ENCODE measurements at places on chromosomes 12 and 14. TPM values are rescaled to one million over a fixed set of nuclear protein-coding genes. Genes with fewer than 3 reads are reported as not detected.

Gene PRORP
- 28.0 TPM for total RNA-seq

Gene RNASE3
- total RNA-seq = not detected

Gene PRH2
- total RNA-seq = 0.63 TPM

Gene RBP5
- not detected for total RNA-seq

Gene TMEM132D
- 2.7 TPM for total RNA-seq

Gene CCDC184
- total RNA-seq = 0.40 TPM

Gene FIGNL2
- 0.10 TPM for total RNA-seq

Gene RERGL
- total RNA-seq = not detected

DNA sequence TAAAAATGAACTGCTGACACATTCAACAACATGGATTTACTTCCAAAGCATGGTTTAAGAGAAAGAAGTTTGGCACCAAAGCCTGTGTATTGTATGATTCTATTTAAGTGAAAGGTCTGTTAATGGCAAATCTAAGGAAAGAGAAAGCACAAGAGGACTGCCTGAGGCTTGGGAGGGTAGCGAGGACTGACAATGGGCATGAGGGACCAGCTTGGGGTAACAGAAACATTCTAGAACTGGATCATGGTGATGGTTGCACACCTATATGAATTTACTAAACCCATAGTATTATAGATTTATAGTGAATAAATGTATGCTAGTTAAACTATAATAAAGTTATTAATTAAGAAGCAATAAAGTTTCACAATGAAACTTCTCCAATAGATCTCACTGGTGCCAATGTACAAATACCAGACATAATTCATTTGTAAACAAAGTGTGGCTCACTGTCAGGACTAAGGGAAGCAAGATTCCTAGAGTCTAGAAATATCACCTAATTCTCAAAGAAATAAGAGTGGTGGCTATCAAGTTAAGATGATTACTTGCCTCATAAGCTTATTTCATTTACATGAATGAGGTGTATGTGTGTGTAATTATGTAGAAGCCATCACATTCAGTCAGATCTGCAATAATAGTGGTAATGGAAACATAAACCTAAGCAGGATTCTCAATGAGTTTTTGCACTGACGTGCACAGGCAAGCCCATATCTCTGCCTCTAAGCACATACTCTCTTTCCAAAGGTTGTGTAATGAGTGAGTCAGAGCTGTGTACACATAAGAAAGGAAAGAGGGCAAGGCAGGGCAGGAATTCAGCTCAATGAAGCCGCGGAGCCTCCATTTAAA, 353.4 kb downstream of the KCNH5 start:
- DNase-seq = peak; percentile 96

- DNase-seq = peak; percentile 85
Measured at GRCh38 chr14:50667996-50668825, at the start of gene SAV1. SAV1 (minus strand) TSS chr14:50668306; CDS start chr14:50667967, 339 bp downstream.

DNA sequence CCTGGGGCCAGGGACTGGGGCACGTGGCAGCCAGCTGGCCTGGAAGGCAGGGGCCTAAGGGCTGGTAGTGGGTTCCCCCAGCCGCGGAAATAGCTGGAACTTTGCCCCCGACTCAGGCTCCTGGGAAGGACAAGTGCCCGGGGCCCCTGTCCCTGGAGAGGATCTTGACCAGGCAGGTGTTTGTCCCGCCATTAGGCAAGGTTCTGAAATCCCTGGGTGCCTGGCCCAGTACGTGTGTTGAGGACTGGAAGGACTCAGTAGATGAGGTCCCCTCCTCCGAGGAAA, 94.2 kb downstream of the B4GALNT3 start:
- no peak for DNase-seq

DNA sequence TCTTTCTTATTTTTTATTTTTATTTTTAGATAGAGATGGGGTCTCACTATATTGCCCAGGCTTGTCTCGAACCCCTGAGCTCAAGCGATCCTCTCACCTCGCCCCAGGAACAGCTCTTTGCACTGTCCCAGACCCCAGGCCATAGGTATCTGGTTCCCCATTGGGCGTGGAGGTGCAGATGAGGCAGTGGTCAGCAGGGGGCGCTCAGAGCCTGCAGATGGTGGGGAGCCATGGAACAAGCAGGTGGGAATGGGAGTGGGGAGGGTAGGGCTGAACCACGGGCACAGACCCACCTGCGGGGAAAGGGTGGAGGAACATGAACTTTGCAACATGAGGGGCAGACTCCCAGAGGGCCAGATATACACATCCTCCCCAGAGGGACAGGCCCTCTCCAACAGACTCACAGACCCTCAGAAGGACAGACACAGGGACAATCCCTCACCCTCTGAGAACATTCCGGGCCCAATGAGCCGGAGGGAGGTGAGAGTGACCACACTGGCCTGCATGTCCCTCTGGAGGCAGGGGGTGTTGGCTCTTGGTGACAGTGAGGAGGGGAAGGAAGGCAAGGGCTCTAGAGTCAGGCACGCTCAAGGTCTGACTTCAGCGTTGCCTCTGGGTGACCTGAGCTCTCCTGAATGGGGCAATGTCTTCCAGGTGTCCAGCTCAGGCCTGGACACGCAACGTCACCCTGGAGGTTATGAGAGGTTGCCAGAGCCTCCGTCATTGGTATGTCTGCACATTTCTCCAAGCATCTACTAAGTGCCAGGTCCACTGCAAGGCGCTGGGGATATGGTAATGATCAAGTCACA, 34.9 kb downstream of the KRT80 start:
- DNase-seq = peak; percentile 56

DNA sequence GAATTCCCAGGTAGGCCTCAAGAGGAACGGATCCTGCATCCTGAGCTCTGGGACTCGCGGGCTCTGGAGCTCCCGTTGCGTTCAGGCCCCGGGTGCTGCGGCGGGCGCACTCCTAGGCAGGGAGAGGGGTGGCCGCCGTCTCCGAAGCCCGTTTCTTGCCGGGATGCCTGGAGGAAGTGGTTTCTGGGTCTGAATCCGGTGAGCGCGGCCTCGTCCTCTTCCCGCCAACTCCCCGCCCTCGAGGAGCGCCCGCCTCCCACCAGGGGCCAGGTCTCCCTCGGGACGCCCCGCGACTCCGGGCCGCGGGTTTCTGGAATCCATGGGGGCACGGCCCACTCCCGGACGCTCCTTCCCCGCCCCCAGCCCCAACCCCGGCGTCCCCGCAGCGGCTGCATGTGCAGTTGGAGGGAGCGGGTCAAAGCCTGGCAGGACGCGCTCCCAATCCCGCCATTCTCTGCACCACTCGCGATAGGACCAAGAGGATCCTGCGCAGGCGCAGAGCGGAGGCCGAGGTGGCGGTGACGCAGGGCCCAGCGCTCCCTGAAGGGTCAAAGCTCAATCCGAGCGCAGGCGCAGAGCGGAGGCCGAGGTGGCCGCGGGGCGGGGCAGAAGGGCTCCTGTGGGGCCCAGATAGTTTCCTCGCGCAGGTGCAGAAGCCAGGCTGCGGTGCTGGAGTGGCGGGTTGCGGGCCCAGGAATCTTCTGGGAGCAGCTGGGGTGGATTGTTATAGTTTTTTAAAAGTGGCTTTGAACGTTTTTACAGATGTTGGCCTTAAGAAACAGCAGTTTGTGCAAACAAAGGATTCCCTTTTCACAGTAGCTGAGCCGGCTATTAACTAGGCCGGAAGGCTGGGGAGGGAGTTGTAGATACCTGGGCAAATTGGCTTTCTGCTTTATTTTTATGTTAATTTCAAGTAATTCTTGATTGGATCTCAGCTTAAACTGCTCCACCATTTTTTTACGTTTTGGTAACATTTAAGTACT, 796.4 kb downstream of the AACS start:
- no peak for DNase-seq

- no peak for DNase-seq
Measured at GRCh38 chr12:113514602-113515001, 42.9 kb upstream of the LHX5 start.

- peak; percentile 94 for DNase-seq
Measured at GRCh38 chr12:80268924-80269749, 169.8 kb downstream of the OTOGL start.

DNA sequence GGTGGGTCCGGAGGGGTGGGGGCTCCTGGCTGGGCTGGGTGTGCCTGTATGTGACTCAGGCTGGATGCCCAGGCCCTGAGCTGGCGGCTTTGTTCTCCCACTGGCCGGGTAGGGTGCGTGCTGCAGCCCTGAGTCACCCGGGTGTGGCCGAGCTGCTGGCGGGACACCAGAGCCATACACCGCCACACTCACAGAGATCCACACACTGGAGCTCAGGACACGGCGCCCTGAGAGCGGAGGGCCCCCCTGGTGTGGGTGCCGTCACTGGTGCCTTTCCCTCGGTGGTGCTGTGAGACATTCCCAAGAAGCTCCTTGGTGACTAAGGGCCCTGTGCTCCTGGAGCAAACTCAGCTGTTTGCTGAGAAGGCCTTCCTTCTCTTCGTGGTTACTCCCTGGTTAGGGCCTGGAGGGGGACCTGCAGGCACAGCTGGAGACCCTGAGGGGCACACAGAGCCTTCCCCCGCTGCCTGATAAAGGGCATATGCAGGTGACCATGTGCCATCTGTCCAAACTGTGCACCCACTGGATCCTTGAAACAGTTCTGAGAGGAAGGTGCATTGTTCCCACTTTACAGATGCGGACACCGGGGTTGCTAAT, 44.3 kb downstream of the KRT80 start:
- DNase-seq = peak; percentile 100

GRCh38 chr14:55399183-55399582, 12.4 kb downstream of the ATG14 start:
- DNase-seq = no peak

GRCh38 chr12:68239309-68239982, 13.8 kb upstream of the IL26 start:
- DNase-seq = no peak

GRCh38 chr12:65993173-65993572, 137.4 kb downstream of the LLPH start:
- DNase-seq = no peak

GRCh38 chr12:46238821-46239220, 30.0 kb downstream of the SLC38A1 start:
- DNase-seq = no peak

DNA sequence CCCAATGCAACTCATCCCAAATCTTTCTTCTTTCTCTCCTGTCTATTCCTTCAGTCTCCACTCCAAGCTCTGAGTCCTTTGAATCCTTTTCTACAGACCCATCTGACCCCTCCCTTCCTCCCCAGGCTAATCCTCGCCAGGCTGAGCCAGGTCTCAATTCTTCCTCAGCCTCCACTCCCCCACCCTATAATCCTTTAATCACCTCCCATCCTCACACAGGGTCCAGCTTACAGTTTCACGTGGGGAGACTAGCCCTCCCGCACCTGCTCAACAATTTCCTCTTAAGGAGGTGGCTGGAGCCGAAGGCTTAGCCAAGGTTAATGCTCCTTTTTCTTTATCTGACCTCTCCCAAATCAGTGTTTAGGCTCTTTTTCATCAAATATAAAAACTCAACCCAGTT, 63.8 kb downstream of the MOK start:
- DNase-seq = no peak

- DNase-seq = no peak
Measured at GRCh38 chr12:23039834-23040233, 414.9 kb downstream of the ETNK1 start.

DNA sequence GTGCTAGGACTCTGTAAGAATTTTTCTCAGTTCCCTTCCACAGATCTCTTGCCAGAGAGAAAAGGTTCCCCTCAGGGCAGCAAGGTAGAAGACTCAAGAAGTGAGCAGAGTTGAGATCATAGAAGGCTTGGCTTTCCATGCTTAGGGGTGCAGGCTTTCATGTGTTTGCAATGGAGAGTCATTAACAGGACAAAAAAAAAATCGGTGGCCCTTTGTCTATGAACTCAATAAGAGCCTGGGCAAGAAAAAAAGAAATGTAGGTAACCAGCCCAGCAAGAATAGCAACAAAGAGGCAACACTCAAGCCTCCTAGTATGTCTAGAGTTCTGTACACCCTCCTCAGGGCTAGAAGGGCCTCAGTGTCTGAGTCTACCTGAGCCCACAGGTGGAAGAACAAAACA, 23.4 kb upstream of the LRP6 start:
- no peak for DNase-seq

DNA sequence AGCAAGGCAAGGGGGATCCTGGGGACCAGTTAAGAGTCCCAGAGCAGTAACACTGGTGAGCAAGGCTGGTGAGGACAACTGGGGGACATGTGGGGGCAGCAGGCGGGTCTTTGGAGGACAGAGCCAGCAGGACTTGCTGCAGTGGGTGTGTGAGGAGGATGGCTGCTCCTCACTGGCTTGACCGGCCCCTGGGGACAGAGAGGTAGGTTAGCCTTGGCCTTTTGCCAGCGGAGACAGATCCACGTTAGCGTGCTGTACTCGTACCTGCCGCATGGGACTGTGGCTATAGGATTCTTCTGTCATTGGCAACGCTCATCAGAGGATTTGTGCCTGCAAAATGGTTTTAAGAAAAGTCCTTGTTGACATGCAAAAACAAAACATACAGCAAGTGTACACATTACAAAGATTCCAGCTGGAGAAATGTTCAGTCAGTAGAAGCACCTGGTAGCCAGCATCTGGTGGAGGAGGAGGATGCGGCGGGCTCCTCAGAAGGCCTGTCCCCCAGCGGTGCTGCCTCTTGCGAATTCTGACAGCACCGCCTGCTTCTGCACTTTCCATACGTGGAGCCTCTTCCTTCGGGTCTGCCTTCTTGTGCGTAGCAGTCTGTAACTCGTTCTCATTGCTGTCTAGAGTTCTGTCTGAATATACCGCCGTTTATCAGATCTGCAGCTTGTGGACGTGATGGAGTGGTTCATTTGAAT, 91.3 kb downstream of the EP400 start:
- DNase-seq = no peak

- DNase-seq = peak; percentile 63
Measured at GRCh38 chr12:48000878-48001504, 3.3 kb downstream of the COL2A1 start.

- no peak for DNase-seq
Measured at GRCh38 chr14:39293629-39294028, 59.9 kb downstream of the MIA2 start.

DNA sequence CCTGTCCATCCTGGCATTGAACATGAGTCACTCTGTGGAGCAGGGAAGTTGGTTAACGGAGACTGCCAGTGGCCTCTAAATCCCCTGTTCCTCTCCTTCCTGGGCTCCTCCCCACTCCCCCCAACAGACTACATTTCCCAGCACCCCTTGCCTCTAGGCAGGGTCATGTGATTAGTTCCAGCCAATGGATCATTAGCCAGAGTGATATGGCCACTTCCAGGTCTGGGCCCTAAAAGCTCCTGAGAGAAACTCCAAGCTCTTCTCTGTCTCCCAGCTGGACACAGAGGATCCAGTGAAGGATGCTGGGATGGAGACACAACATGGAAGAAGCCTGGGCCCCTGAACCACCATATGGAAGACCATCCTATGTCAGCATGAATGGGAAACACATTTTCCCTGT, 54.4 kb upstream of the RFLNA start:
- DNase-seq = peak; percentile 69

- DNase-seq = peak; percentile 39
Measured at GRCh38 chr12:72271451-72272090, 599 bp upstream of the TRHDE start.

All from HT1080 (cell line).